Naive thymus-derived CD4-positive, alpha-beta T cell (primary cell): ENCODE measurements at places on chromosomes 5 and 9.
A peak's percentile ranks its signal among the peaks of the same experiment; 100 is the strongest.

DNA sequence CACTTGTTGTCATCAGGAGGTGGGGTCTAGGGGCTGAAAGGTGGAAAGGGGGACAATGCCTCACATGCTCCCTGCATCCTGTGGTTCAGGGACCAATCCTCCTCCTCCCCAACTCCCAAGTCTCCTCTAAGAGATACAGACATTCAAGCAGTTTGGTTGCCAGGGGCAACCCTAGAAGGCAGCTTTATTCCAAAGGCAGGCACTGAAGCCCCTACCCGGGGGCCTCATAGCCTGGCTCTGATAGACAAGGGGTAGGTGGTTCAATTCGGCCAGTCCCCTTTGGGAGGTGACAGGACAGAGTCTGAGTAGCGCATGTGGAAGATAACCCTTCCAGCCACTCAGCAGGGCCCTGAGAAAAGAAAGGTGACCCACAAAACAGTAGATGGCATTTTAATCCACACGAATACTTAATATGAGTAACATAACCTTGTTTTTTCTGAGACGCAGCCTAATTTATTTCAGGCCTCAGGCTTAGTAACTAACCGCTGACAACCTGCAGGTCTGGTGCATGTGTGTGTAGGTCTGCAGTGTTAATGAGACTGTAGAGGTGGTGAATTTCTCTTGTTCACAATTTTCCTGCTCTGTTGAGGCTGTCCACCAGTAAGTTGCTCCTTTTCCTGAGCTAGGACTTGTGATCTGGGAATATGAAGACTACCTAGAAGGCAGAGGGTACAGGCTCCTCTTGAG is 31.3 kb upstream of the HSPA9 start:
- DNase-seq = no peak

DNA sequence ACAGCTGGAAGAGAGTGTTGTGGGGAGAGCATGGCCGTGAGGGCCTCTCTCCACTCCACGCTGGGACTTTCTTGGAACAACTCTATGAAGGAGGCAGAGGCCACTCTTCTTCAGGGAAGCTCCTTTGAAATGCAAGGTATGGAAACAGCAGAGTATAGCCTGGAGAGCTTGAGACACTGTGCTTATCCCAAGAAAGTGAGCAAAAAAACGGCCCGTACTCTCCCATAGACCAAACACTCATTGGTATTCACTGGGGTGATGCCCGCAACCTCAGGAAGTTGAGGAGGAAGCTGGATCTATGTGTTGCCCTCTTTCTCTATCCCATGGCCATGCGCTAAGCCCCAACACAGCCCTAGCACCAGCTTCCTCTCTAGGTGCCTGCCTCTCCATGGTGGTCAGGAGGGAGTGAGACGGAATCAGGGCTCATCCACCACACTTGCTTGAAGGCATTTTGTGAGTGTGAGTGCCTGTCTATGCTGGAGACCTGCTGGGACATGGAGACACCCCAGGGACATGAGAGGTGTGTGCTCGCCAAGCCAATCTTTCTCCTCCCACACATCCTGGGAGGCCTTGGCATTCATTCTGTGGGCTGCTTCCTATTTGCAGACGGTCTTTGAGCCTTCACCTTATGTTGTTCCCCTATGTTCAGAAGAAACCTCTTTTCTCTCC is 616.6 kb downstream of the IRX1 start:
- no peak for DNase-seq

- no peak for DNase-seq
Measured at GRCh38 chr9:123335193-123335985, 20.6 kb upstream of the CRB2 start.

DNA sequence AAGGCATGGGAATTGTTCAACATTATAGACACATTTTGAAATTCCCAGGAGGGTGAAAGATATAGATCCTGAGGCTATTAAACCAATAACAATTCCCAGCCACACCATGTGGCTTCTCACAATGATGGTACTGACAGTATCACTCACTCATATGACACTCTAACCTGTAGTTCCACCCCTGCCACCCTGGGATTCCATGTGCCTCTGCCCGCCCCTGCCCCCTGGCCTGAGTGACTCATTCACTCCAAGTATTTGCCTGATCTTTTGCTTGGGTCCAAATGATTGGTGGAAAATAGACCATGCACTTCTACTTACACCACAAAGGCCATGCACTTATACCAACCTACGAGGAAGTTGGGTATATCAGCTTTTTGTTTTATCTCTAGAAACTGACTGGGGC is 305.2 kb upstream of the DAB2 start:
- no peak for DNase-seq

DNA sequence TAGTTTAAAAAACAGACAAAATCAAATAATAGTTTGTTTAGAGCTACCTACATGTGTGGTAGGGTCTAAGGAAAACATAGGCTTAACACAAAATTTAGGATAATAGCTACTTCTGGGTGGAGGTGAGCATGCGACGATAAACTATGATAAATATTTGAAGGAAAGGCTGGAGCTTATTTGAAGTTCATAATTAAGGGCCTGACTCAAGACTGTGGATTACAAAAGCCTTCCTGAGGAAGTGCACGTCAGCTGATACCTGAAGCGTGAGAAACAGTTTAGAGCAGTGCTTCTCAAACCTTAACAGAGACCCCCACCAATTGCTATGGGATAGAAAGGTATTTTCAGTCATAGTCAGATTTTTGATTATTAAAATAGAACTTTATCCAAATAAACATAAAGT is 20.4 kb upstream of the UBLCP1 start:
- DNase-seq = no peak

DNA sequence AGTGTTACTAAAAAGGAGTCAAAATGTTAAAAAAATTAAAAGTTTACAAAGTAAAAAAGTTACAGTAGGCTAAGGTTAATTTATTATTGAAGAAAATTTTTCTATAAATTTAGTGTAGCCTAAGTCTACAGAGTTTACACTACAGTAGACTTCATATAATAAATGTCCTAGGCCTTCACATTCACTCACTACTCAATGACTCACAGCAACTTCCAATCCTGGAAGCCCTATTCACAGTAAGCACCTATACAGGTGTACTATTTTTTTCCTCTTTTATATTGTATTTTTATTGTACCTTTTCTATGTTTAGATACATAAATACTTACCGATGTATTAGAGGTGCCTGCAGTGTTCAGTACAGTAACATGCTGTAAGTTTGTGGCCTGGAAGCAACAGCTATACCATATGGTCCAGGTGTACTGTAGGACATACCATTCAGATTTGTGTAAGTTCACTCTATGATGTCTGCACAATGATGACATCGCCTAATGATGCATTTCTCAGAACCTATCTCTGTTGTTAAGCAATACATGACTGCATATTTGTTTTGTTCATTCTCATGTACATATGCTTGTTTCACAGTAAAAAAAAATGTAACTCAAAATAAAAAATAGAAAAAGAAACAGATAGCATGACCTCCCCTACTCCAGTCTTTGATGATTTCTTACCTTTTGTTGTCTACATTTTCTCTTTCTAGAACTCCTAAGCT is 64.7 kb downstream of the NR3C1 start:
- no peak for DNase-seq

GRCh38 chr5:88304356-88304755 is 35.7 kb upstream of the TMEM161B start:
- no peak for DNase-seq

DNA sequence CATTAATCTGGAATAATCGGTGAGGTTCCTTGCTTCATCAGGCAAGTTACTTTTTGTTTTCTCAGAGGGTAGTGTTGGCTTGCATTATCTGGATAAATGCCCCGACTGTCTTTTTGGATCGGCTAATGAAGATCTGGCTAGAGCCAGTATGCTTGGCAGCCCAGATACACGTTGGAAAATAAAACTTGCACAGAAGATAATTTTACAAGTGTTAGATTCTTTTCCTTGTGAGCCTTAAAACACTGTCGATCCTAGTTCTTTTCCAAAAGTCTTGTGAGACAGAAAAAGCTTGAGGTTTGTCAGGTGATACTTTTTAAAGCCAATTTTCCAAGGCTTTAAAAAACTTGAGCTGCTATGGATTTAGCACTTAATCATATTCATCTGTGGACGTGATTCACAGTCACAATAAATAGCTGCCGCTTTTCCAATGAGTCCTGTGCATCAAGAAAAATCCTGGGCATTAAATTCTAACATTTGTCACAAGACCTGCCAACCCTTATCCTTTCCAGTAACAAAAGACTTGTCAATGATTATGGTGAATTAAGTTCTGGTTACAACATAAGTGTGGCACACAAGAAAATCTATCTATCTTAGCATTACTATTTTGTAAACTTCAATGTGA is 68.5 kb downstream of the PRLR start:
- no peak for DNase-seq

- DNase-seq = no peak
Measured at GRCh38 chr5:34551911-34552433, 104.2 kb upstream of the RAI14 start.

GRCh38 chr9:133759146-133759900 is 21.2 kb upstream of the SARDH start:
- no peak for DNase-seq

DNA sequence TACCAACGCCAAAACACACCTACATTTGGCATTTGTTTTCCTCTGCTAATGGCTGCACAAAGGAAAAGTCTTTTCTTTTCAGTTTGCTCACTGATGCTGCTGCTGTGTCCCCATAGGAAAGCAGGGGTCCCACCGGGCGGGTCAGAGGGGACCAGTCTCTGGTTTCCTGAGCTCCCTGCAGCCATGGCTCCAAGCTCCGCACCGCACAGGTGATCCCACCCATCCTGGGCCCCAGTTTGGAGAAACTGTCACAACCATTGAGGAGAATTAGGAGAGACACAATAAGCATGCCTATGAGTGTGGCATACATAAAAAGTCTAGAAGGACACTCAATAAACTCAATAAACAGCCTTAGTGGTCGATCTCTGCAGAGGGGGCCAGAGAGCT is 19.9 kb downstream of the MED10 start:
- no peak for DNase-seq

DNA sequence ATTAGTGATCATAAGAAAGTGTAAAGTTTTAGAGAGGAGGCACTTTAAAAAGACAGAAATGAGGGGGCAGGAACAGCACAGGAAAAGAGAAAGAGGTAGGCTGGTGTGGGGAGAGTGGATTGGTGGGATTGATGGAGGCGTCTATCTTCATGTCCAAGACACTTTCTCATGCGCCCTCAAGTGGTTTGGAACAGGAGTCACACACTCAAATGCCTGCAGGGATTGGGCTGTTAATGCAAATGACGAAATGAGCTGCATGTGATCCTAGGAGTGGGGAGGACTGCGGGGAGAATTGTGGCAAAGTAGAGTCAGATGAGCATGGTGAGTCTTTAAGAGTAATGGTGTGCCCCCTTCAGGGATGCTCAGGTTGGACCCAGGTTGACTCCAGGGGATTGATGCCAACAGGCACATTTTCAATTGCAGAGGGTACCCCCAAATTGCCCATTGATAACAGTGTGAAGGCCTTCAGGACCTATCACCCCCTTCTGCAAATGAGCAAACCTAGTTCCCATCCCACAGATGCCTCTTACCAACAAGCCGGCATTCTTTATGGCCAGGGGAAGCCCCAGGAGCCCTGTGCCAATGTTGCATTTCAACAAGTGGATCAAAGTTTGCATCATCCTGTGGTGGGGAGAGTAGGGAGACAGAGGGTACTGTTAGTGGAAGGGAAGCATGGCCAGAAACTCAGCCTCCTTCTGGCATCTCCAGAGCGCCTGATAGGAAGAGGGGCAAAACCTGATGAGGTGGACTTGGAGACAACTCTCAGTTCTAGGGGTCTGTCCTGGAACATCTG is 5.3 kb downstream of the SLC36A3 start:
- DNase-seq = peak; percentile 14

GRCh38 chr9:111013707-111014106 is 24.6 kb downstream of the LPAR1 start:
- DNase-seq = no peak

DNA sequence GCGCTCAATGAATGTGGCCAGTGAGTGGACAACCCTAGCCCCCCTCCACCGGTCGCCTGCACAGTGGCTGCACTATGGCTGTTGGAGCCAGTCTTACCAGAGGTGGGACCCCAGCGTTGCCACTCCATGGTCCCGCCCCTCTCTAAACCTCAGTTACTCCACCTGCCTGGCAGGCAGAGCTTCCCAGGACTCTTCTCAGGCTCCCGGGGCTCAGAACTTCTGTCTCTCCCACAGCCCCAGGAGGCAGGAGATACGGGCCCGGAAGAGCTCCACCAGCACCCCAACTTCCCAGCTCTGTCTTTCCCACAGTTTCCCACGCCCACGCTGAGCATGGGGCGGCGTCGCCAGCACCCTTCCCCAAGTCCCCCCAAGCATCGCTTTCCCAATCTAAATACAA is 975 bp downstream of the RASGEF1C start:
- DNase-seq = no peak

DNA sequence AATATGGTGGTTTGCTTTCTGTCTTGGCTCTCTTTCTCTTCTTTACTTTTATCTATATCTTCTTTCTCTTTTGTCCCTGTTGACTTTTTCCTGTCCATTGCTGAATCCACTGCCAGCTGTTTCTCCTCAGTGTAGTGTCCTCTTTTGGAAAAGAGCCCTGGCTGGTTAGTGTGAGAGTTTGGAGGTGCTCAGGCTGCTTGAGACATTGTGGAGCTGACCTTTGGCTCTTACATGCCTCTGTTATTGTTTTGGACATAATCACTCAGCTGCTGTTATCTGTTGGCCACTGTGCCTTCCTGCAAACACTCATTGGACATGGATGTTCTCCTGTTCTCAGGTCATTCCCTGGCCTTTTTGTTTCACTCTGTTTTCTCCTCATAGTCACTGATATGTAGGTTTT is 295.4 kb upstream of the RIOK2 start:
- DNase-seq = no peak

DNA sequence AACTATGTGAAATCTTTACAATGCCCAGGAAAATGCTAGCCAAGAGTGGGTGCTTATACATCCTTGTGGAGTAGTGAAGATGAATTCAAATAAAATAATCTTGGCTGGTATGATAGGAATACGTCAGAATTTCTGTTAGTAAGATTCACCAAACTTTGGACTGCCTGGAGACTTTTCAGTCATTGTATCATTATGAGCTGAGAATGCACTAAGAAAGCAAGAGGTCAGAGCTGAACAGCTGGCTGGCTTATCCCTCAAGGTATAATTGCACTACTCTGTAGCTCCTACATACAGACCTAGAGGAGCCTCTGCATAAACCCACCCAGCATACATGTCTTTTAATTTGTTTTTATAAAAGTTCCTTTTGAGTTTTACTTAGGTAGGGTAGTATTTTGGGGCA is 568.5 kb upstream of the RIOK2 start:
- DNase-seq = no peak
